GM13977 (cell line): ENCODE measurements at places on chromosomes 6 and 20.

DNA sequence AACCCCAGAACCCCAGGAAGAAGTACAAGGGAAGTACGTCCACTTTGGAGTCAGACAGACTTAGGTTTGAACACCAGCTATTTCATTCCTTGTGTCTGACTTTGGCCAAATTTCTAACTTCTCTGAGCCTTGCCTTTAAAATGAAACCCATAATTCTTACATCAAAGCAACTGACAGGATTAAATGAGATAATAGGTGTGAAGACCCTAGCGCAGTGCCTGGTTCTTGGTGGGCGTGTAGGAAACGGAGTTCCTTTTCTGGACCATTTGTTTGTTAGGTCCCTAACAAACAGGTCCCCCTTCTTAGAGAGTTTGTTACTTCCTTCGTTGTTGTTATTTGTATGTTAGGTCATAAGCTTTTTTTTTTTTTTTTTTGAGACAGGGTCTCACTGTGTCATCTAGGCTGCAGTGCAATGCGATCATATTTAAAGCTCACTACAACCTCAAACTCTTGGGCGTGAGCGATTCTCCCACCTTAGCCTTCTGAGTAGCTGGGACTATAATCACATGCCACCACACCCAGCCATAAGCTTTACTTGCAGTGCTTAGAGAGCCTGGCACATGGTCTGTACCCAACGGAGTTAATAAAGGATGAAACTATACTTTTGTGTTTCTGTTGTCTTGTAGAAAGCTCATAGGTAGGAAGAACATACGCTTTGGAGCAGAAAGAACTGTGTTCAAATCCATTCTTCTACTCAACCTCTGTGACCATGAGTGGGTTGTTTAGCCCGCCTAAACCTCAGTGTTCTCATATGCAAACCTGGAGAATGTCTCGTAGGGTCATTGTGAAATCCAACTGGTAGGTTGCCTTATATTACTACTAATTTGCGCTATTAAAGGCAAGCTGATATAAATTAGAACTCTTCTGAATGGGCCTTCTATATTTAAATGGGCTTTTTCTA, 21.8 kb upstream of the MROH8 start:
- DNase-seq = no peak

- DNase-seq = no peak
These were observed 558.5 kb downstream of the CD83 start for GRCh38 chr6:14676064-14676463.

DNA sequence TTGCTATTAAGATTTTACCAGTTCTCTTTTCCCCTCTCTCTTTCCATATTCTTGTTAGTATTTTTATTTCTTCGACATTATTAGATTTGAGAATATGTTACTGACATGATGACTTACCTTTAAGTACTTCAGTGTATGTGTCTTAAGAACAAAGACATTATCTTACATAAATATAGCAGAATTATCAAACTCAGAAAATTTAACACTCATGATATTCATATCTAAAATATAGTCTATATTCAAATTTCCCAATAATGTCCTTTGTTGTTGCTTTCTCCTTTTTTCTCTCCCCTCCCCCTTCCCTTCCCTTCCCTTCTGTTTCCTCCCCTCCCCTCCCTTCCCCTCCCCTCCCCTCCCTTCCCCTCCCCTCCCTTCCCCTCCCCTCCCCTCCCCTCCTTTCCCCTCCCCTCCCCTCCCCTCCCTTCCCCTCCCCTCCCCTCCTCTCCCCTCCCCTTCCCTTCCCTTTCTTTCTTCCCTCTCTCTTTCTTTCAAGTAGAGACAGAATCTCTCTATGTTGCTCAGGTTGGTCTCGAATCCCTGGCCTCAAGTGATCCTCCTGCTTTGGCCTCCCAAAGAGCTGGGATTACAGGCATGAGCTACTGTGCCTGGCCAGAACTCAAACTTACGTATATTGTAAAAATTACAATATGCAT, 56.5 kb downstream of the RSPH3 start:
- no peak for DNase-seq

DNA sequence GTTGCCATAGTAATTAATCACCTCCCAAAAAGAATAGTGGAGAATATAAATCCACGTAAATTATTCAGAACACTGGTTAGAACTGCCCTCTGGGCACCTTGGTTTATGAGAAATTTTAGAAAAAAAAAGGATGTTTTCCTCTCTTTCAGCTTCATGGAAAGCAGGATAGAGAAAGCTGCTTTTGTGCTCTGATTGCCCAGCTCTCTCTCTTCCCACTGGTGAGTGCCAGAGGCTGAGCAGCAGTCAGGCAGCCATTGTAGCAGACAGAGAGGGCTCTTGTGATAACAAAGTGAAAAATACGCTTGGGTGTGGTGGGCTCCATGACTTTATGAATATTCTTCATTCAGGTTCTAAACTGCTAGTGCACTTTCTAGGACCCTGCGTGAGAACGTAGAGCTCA, 26.4 kb downstream of the SLC35F1 start:
- DNase-seq = no peak

- DNase-seq = no peak
These were observed 187.5 kb downstream of the BACH2 start for GRCh38 chr6:90109141-90109540.

GRCh38 chr6:140893432-140893831, 1239.3 kb upstream of the GJE1 start:
- DNase-seq = no peak

DNA sequence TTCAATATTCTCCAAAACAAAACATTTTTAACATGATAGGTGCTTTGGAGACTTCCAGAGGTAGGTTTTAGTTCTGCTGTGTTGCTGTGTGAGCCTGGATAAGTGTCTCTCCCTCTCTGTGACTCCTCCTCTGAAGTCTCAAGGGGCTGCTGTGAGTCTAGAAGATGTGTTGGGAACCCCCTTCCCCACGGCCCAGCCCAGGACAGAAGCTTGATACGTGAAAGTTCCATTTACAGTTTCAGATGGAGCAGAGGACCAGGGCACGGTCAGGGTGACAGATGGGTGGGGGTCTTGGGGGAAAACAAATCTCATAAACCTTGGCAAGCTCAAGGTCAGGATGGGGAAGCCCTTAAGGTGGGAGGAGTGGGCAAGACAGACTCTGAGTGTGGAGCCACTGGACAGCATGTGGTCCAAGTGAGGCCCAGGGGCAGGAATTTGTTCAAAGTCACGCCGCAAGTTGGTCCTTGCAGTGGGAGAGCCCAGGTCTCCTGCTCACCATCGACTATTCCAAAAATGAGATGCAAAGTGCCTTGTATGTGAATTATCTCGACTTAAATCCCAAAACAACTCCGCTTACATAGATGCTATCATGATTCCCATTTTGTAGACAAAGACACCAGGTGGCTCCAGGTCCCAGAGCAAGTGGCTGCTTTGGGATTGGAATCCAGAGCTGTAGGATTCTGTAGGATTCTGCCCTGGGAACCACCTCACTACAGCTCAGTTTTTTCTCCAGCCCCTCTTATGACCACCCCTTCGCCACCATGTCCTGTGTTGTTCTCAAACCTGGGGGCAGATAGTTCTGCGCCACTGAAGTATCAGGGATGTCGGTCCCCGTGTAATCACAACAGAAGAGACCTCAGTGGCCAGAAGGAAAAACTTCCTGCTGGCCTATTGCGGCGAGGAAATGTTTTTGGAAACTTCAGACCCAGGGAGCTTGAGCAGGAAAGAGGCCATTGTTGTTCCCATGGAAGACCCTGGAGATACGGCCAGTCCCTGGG, 1.9 kb downstream of the TGM2 start:
- DNase-seq = no peak

DNA sequence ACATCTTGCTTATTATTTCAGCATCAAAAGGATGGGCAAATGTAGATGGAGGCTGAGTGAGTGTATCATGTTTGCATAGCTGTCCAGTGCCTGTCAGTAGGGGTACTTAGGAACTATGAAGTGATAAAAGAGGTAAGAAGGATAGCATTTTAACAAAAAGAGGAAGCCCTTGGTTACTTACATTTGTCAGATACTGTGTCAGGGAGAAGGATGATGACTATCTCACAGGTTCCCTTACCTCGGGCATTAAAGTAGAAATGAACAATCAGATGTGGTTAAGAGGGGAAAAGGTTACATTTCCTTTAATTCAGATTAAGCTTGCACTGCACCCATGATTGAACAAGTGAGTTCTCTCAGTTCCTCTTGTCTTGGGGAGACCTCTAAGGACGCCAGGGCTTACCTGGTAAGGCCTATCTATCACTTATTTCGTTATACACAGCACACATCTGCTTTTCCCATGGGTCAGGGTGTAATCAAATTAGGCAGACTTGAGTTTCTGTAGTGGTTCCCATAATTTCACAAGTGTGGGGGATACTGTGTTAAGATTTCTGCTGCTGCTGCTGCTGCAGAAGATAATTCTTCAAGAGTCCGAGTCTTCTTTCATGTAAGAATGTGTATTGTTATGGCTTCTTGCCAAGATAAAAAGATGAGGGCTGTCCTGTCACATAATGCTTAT, 4.5 kb downstream of the FOXO3 start:
- peak; percentile 58 for DNase-seq

DNA sequence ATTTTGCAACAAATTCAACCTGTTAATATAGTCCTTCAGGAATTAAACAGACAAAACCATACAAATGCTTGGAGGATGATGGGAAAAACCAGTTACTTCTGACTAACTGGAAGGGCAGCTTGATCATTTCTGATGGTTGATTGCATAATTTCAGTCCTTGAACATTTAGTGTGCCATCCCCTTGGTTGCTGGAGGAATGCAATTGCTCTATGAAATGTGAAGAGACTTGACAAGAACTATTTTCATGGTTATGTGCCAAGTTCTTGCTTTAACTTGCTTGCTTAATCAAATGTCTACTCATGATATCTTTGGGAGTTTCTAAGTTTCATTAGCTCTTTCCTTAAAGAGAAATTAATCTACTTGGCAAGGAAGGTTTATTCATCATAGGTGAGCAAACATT, 45.2 kb downstream of the ANKEF1 start:
- no peak for DNase-seq

- DNase-seq = no peak
These were observed 91.0 kb upstream of the MEI4 start for GRCh38 chr6:77561768-77562314.

- DNase-seq = no peak
These were observed 144.3 kb upstream of the SPACA1 start for GRCh38 chr6:87903323-87903722.

GRCh38 chr6:37618916-37619590, 78.6 kb downstream of the MDGA1 start:
- no peak for DNase-seq

- no peak for DNase-seq
These were observed 281.0 kb downstream of the TFAP2C start for GRCh38 chr20:56909918-56910714.

GRCh38 chr20:36454698-36455427, 86.5 kb upstream of the MYL9 start:
- DNase-seq = no peak

DNA sequence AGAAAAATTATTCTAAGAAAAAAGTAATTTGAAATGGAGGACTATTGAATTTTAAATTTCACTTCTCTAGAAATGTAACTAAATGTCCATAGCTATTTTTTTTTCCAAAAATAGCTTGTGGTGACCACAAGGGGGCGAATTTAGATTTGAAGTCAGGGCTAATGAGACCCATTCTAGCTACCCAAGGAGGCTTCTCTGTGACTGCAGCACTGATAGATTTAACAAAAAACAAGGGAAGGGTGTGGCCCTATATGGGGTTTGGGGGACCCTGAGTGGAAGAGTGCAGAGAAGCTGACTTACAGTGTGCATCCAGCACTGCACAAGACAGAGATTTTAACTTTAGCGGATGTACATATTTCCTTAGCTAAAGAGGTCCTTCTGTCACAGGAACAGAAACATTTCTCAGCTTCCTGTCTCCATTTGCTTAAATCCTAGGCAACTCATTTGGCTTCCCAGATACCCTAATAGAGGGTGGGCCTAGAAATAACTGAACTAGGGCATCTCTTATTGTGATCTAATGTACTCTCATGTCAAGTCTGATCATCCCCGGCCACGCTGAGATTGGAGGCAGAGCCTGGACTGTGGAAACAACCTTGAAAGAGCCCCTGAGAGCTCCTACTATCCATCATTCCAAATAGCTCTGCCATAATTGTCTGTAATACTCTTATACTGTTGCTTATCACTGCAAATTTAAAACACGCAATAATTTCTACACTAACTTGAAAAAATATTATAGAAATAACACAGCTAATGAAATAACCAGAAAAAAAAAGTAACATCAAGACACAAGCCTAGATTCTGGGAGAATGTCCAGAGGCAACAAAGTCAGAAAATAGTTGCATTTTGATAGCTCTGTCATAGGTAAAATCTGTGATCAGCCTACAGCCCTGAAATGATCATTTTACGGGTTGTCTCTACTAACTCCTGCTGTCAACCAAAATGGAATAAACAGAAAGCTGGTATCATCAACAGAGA, 93.6 kb downstream of the SNAP91 start:
- DNase-seq = peak; percentile 9

DNA sequence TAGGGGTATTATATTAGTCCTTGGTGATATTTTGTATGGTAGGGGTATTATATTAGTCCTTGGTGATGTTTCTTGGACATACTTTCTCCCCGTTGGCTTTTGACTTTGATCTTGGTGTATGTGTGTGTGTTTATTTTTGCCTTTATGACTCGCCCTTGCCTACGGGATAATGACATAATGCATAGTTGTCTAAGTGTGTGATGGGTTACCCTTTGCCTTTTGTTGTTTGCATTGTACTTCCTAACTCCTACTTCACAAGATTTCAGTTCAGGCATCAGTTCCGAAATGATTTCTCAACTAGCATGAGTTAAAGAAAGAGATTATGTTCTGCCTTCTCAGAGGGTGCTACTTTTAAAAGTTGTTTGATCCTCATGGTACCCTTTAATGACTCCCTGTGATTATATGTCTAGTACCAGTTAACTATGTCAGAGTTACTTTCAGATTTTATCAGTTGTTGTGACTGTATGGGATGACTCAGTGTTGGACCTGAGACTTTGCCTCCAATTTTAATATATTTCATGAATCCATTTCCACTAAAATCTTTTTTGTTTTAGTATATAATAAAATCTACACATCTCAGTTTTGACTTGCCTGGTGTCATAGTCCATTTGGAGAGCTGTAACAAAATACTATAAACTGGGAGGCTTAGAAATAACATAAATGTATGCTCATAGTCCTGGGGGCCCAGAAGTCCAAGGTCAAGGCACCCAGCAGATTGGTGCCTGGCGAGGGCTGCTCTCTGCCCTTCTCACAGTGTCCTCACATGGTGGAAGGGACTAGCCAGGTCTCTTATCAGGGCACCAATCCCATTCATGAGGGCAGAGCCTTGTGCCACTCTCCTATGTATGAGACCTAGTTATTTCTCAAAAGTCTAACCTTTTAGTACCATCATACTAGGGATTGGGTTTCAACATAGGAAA, 34.1 kb downstream of the CDYL start:
- no peak for DNase-seq
